Glomerular endothelial cell (primary cell): ENCODE measurements at places on chromosomes 3 and 15. TPM values are rescaled to one million over a fixed set of nuclear protein-coding genes. Genes with fewer than 3 reads are reported as not detected.

FBXL22 gene
- total RNA-seq, result 0.10 and 0.12 TPM in 2 replicates

ISG20 gene
- total RNA-seq, result 11.2 and 36.5 TPM in 2 replicates

P4HTM gene
- 32.9 and 42.2 TPM in 2 replicates for total RNA-seq

MKRN3 gene
- 0.41 and 0.58 TPM in 2 replicates for total RNA-seq

ZBED2 gene
- total RNA-seq, result 0.41 and 1.3 TPM in 2 replicates

TMEM207 gene
- total RNA-seq, result not detected in 2 replicates

IL5RA gene
- not detected in 2 replicates for total RNA-seq

SPINT1 gene
- 8.0 and 20.9 TPM in 2 replicates for total RNA-seq

SLC28A2 gene
- not detected in 2 replicates for total RNA-seq
